NCI-H1436 (cell line): ENCODE measurements at places on chromosomes 6 and 20.

- no peak for DNase-seq
Measured at GRCh38 chr20:62550087-62550632, 74.4 kb upstream of the GATA5 start.

GRCh38 chr20:43915211-43916072, 790 bp downstream of the TOX2 start:
- DNase-seq: no peak

DNA sequence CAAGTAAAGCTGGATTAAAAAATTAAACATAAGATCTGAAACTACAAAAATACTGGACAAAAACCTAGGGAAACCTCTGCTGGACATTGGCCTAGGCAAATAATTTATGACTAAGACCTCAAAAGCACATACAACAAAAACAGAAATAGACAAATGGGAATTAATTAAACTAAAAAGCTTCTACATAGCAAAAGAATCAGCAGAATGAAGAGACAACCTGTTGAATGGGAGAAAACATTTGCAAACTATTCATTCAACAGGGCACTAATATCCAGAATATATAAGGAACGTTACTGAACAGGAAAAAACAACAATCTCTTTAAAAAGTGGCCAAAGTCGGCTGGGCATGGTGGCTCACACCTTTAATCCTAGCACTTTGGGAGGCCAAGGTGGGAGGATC, 6.8 kb upstream of the GINM1 start:
- DNase-seq: no peak

GRCh38 chr20:12849225-12849910, 159.4 kb upstream of the SPTLC3 start:
- no peak for DNase-seq

DNA sequence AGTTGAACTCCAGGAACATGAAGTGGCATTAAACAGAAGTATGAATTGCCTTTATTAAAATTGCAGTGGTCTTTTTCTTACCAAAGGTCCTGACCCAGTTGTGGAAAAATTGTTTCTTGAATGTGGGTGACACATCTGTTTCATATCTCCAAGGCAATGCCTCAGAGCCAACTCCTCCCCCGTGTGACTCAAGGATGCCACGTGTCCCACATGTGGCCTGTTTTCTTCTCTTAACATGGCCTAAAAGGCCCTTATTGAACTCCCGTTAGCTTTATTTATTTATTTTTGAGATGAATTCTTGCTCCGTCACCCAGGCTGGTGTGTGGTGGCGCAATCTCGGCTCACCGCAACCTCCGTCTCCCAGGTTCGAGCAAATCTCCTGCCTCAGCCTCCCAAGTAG, 128.4 kb upstream of the ESR1 start:
- DNase-seq: no peak

DNA sequence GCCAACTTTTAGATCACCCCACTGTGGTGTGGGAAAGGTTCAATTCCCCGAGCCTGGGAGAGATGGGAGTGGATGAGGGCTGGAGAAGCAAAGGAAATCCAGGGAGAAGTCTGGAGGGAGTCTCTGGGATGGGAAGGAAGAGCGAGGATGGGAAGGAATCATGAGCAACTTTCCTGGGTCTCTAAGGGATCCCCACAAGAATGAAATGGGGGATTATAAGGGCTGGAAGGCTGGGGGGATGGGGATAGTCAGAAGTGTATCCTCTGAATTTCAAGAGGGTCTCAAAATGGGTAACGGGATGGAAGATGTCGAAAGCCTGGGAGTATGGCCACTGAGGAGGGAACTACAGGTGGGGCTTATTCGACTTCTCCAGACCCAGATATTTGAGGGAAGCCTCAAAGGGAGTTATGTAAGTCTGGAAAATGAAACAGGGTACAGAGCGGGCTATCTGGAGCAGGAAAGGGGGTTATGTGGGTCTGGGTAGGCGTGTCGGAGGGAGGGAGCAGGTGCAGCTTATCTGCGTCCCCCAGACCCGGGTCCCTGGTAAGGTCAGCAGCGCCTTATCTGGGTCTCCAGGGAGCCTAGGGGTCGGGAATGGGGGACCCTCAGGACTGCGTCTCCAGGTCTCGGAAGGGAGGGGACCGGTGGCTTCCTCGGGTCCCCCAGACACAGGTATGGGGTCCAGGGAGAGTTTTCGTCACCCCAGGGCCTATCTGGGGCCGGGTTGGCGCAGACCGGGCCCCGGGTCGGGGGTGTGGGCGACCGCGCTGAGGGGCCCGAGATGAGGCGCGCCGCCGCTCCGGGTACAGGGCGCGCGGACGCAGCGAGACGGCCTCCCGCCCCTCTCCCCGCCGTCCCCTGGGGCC, 550 bp downstream of the PLAGL2 start:
- DNase-seq: no peak

DNA sequence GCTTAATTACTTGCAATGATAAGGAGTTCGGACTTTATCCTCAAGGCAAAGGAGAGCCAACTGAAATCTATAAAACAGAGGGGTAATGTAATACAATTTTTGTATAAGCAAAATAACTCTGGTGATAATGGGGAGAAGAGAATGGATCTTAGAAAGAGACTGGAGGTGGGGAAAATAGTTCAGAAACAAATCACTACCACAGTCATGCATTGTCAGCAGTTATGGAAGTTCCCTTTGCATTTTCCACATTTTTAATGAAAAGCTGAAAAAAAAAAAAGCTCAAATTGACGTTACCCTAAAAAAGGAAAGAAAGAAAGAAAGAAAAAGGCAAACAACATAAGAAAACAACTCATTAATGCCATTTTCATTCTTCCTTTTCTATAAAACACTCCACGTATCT, 337.6 kb upstream of the HSF2 start:
- DNase-seq: no peak

DNA sequence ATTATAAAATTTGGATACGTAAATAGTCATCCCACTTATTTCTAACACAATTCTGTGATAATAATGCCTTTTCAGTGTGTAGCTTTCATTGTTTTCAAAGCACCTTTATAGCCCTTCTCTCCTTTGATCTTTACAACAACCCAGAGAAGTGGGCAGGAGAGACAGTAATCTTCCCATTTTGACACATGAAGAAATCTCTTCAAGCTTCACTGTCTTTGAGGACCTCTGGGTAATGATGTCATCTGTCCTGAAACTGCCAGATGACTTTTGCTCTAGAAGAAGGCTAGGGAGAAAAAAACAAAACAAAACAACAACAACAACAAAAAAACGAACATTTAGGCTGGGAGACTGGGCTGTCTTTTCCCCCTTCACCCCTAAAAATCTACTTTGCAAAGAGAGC, 203.0 kb downstream of the KCNQ5 start:
- no peak for DNase-seq

DNA sequence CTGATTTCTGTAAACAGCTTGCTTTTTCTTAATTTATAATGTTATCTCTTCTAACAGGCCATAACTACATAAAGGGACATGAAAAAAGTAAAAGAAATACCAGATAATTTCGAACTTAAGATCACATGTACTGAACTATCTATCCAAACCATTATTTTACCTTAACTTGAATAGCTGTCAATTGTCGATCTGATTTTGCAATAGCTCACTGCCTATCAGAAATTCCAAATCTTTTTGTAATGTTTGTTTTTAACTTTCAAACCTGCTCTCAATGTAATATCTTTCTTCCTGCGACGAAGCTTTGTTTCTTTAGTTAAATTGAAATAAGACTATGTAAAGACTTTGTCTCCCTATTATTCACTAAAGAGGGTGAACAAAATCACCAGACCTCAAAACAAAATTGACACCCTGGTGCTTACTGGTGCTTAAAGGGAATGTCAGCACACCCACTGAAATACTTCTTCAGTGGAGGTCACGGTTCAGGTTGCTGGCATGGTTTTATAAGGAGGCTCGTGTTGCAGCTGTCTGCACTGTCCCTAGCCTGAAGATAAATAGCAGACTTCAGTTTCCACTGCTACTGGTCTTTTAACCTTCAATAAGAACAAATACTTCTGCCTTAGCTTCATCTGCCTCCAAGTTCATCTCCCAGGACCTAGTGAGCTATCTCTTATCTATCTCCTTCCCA, 117.5 kb upstream of the QKI start:
- DNase-seq: no peak

DNA sequence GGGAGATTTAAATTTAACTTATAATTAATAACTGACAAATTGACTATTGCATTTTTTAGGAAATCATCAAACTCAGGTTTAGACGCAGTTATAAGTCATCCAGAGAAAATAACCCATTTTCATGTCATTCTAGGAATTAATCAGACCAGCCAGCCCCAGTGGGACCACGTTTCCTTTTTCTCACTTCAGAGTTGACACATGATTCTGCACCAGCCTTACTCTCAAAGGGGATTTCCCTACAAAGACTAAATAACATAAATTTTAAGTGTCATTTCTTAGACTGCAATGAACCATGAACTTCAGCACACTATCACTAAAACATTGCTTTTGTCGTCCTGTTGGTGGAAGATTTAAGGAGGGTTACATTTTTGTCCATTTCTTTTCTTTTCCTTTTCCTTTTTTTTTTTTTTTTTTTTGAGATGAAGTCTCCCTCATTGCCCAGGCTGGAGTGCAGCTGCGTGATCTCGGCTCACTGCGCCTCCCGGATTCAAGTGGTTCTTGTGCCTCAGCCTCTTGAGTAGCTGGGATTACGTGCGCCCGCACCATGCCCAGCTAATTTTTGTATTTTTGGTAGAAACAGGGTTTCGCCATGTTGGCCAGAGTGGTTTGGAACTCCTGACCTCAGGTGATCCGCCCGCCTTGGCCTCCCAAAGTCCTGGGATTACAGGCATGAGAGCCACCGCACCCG, 3.6 kb downstream of the IPCEF1 start:
- DNase-seq: no peak

DNA sequence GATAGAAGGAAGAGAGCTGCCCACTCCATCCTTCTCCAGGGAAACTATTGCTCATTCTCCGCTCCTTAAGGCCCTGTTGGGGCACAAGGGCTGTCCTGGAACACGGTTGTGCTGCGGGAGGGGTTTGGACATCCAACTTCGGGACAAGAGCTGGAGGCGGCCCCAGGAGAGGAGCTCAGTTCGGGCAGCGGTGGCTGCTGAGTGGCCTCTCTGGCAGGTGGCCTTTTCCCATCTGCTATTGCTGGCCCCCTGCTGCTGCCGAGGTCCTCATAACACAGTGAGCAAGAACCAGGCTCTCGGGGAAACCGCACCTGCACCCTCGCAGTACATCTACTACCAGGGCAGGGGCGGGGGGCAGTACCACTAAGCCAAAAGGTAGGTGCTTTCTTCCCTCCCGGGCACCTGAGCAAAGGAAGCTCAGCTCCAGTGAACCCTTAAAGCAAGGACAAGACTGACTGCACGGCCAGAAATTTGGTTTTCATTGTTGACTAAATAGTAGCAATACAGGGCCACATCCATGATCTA, 63.7 kb downstream of the PSMG4 start:
- DNase-seq: no peak

- no peak for DNase-seq
Measured at GRCh38 chr6:24897186-24897585, 38.6 kb downstream of the RIPOR2 start.
